Amniotic stem cell (primary cell): ENCODE measurements at places on chromosomes 7 and 10.

GRCh38 chr7:129247087-129247486, 22.3 kb downstream of the AHCYL2 start:
- no peak for DNase-seq

DNA sequence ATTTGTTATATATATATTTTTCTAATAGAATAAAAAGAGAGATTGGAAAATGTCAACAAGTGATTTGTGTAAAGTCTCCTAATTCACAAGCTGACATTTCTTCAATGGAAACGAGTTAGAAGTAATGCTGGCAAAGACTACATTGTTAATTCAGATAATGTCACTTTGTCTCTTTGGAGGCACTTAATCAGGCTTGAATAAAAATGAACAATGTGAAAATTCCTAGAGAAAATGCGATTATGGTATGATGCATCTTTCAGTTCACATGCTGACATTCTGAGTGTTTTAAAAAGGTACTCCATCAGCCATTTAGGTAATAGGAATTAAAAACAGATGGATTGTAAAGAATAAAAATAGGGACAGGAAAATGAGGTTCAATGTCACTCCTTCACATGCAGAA, 100.1 kb downstream of the SLC13A1 start:
- DNase-seq, result no peak

- no peak for DNase-seq
Measured at GRCh38 chr7:70953796-70954195, 178.1 kb upstream of the GALNT17 start.

DNA sequence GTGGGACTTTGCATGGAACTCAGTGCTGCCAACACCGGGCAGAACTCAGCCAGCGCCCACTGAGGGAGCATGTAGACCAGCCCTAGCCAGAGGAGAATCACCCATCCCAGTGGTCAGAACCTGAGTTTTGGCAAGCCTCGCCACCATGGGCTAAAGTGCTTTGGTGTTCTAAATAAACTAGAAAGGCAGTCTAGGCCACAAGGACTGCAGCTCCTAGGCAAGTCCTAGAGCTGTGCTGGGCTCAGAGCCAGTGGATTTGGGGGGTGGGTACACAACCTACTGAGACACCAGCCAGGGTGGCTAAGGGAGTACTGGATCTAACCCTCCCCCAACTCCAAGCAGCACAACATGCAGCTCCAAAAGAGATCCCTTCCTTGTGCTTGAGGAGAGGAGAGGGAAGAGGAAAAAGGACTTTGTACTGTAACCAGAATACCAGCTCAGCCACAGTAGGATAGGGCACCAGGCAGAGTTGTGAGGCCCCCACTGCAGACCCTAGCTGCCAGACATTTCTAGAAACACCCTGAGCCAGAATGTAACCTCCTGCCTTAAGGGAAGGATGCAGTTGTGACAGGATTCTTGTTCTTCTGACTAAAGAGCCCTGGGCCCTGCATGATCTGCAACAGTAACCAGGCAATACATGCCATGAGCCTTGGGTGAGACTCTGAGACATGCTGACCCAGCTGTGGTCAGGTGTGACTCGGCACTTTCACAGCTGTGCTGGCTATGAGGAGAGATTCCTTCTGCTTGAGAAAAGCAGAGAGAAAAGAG, 24.4 kb downstream of the GSDME start:
- no peak for DNase-seq

DNA sequence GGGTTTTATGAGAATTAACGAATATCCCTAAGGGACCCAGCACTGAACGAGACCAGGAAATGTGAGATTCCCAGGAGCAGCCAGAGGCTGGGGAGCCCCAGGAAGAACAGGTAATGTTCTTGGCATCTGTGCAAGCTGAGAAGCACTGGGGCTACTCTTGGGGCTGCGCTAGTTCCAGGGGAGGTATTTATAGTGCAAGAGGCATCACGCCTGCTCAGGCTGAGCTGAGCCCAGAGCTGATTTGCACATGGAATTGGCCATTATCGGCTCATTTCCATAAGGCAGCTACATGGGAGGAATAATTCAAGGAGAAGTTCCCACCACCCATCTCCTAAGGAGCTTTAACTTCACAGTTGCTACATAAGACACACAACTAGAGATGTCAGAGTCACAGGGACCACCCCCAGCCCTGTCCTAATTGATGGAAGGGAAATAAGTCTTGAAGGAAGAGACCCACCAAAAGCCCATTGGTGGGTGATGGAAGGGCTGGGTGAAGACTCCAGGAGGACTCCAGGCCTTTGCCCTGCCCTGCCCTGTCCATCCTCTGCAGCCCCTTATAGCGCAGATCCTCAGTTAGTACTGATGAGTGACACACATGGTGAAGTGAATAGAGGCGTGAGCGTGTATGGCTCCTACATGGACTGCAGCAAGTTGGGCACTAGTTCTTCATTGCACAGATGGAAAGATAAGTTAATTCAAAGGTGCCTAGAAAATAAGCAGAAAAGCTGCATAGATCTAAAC, 178.9 kb downstream of the GRID1 start:
- DNase-seq, result no peak

DNA sequence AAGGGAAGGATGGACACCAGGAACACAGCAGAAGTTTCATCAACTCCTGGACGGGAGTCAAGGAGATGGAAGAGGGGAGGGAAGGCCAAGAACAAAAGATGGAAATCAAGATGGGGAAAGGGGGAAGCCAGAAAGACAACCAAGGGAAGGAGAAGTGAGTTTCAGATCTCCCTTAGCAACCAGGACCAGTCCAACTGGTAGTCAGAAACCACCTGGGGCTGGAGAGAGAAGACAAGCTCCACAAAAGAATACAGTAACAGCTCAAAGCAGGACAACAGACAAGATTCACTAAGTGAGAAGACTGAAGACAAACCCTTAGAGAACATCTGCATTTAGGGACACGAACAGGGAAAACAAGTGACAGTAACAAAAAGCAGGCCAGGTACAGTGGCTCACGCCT, 30.6 kb downstream of the CDCA7L start:
- no peak for DNase-seq

GRCh38 chr10:35359056-35359455, 22.7 kb downstream of the CCNY start:
- DNase-seq, result no peak

DNA sequence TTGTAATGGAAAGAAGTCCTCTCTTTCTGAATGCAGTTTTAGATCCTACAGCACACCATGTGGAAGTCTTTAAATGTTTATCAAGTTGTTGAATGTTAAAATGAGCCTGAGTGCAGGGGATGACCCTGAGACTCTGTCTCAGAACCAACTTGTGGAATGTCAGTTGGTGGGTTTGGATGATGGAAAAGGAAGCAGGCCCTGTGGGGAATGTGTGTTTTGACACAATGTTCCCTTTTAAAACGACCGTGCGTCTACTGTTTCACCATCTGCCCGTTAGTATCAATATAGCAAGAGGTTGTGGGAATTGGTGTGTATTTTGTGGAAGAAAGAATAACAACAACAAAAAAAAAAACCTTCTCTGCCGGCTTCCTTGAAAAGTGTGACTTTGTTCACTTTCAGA, 8.3 kb downstream of the DYNC1I1 start:
- no peak for DNase-seq

DNA sequence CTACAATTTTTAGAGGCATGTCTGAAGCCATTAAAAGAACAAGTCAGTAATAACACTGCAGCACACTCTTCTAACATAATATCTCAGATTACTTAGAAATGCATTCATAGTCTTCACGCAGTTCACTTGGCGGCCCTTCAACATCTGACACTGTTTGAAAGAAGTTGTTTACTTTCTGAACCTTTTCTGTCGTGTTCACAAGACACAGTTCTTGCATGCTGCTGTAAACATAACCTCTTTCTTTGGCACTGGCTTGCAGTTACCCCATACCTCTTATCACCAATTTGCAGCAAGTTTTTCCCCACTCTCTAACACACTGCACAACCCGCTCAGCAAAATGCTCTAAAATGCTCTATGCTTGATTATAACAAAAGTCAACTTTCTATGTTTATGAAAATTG, 12.0 kb downstream of the PIP4K2A start:
- DNase-seq, result no peak

- DNase-seq, result no peak
Measured at GRCh38 chr10:103874730-103875129, 19.4 kb upstream of the SH3PXD2A start.

DNA sequence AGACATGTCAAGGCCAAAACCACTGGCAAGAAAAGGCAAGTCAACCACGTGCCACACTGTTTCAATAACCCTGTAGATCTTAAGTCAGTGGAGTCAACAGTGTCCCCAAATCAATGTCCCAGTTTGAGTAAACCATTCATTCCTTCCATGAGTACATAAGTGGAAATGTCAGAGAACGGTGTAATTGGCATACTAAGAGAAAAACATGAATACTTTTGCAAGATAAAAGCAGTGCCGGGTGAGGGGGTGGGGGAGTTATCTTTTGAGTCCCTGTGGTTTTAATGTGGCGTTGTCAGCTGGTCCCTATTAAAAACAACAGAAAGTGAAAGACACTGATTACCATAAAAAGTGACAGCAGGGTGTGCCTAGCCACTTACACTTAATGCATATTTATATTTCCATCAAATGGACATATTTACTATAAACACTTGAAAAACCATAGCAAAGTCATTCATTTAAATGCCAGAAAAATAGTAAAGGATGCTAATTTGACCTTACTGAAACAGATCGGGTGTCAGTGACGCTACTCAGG, 37.8 kb downstream of the RSU1 start:
- DNase-seq, result no peak

- no peak for DNase-seq
Measured at GRCh38 chr10:13371897-13372470, 23.9 kb upstream of the SEPHS1 start.

- DNase-seq, result peak; percentile 31
Measured at GRCh38 chr7:136405931-136406777, 429.0 kb upstream of the MTPN start.

DNA sequence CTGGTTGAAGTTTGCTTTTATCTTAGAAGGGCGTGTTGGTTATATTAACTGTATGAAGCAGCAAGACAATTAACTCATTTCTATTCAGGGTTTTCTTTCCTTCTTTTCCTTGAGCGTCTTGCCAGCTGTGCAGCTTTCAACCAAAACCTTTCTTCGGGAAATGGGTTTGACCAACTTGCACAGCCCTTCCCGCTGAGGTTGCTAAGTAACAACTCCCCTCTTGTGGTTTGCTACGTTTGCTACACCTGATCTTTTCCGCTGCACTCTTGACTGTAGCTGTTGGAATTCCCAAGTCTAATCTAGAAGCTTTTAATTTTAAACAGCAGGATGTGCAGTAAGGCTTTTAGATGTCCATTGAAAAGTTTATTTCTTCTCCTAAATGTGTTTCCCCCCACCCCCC, 116.9 kb downstream of the CDCA7L start:
- DNase-seq, result no peak

- no peak for DNase-seq
Measured at GRCh38 chr7:75040512-75040911, 33.1 kb downstream of the RCC1L start.

DNA sequence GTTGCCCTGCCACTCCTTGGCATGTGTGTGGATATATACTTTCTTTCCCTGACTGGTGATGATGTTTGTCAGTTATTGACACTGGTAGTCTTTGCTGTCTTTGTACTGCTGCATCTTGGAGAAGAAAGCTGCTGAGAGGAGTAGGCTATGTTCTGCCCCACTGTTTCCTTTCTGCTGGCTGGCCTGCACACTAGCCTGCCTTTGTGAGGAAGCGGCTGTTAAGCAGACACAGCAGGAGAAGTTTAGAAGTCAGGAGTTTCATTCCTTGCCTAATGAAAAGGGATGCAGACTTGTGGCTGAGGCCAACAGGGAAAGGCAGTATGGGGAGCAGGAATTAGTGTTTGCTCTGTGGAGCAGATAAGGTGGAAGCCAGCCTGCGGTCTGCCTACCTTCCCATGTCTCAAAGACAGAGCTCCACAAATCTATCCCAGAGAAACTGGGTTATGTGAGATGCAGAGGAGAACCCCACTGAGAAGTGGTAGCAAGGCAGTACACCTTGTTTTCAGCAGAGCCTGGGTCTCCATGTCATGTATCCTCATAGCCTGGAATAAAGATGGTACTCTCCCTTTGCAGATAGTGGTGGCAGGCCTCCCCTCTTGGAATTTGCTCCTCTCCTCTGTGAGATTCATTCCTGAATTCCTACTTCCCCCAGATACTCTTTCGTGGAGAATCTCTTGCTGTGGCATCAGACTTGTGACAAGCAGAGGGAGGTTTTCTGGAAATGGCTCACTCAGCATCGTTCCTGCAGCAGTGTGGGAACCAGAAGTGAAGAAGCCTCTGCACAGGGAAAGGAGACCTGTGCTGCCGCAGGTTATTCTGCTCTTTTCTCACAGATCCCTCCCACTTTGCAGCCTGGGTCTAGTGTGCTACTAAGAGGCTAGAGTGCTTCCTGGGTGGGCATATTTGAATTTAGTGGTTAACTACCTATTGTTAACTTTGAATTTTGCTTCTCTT, 130.2 kb downstream of the LRRC4 start:
- no peak for DNase-seq

DNA sequence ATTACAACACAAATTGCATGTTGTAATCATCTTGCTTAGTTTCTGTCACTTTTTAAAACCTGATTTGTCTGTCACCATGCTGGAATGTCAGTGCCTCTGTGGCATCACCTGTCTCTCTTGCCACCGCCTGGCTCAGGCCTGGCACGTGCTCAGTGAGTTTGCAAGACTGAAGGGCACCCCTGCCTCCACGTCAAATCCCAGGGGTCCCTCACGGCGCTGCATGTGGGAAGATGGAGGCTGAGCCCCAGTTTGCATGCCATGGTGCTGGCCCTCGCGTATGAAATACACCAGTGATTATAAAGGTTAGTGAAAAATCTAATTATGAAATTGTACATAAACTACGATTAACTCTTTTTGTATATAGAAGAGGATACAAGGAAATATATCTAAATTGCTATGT, 51.9 kb upstream of the VIPR2 start:
- DNase-seq, result no peak

DNA sequence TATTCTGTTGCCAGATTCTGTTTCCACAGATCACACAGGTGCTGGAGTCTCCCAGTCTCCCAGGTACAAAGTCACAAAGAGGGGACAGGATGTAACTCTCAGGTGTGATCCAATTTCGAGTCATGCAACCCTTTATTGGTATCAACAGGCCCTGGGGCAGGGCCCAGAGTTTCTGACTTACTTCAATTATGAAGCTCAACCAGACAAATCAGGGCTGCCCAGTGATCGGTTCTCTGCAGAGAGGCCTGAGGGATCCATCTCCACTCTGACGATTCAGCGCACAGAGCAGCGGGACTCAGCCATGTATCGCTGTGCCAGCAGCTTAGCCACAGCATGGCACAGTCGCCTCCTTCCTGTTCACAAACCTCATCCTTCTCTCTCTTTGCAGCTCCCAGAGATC, 237.5 kb upstream of the PRSS1 start:
- no peak for DNase-seq
